Activated CD4-positive, alpha-beta T cell treated with anti-CD3 and anti-CD28 coated beads for 36 hours (primary cell): ENCODE measurements at places on chromosomes 11 and 22. TPM values are rescaled to one million over a fixed set of nuclear protein-coding genes. Genes with fewer than 3 reads are reported as not detected.

GRCh38 chr11:111448414-111448813, 63.8 kb downstream of the BTG4 start:
- DNase-seq: no peak

- DNase-seq: no peak
Measured at GRCh38 chr22:40605761-40606160, 30.8 kb downstream of the MRTFA start.

DNA sequence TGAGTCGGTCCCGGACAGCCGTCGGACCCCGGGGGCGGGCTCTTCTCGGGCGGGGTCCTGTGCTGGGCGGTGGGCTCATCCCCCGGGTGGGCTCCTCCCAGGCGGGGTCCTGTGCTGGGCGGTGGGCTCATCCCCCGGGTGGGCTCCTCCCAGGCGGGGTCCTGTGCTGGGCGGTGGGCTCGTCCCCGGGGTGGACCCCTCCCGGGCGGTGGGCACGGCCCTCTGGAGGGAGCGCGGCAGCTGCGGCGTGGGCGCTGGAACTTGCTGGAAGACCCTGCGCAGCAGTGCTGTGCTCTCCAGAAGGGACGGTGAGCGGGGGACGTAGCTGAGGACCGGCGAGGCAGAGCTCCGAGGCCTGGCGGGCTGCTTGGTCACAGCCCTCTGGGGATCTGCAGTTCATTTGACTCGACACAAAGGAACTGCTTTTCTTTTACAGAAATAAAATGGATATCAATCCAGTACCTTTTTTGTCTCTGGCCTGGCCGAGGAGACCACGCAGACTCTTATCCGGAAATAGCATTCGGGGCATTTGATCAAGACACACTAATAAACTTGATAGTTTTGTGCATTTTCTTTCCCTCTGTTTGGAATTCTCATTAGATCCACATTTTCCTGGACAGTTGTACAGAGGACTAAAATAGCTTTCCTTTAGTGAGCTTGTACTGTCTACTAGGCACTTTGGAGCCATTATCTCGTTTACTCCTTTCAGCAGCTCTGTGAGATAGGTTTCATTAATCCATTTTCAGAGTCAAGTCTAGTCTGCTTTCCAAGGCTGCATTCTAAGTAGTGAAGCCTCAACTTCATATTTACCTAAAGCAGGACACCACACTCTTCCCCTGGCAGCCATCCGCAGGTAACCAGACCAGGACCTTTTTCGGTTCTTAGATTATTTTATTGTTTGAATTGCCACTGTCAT, 812 bp downstream of the JAM3 start:
- DNase-seq: peak; percentile 29

TP53AIP1 gene
- not detected for total RNA-seq

PATL1 gene
- total RNA-seq: 59.8 TPM
